ENCODE measurements at places on chromosomes 4 and X.

- no peak overlapping the region for H3K27ac ChIP-seq
- no peak overlapping the region for H3K4me3 ChIP-seq
- H3K27me3 ChIP-seq = peaks cover 5% of the 10 kb centered on the region
- no peaks in the 10 kb centered on the region for H3K4me1 ChIP-seq
Observed at GRCh38 chr4:18100657-18101056, 79.1 kb upstream of the LCORL start.

GRCh38 chr4:118751629-118752323 is 66.6 kb downstream of the METTL14 start:
- H3K27me3 ChIP-seq = no peaks in the 10 kb centered on the region
- H3K4me1 ChIP-seq = no peaks in the 10 kb centered on the region
- H3K4me3 ChIP-seq = no peak overlapping the region
- no peak overlapping the region for H3K27ac ChIP-seq
- DNase-seq = no peak

GRCh38 chrX:132909643-132910042 is 48.8 kb downstream of the HS6ST2 start:
- H3K4me3 ChIP-seq = no peak overlapping the region
- no peaks in the 10 kb centered on the region for H3K36me3 ChIP-seq
- peaks cover 10% of the 10 kb centered on the region for H3K4me1 ChIP-seq
- no peak for DNase-seq

GRCh38 chr4:77636902-77637301 is 31.3 kb downstream of the CXCL13 start:
- DNase-seq = peak; percentile 86
- peaks cover 11% of the 10 kb centered on the region for H3K4me1 ChIP-seq
- H3K27ac ChIP-seq = peak overlapping the region; percentile 56
- H3K4me3 ChIP-seq = no peak overlapping the region
- H3K27me3 ChIP-seq = no peaks in the 10 kb centered on the region
- H3K36me3 ChIP-seq = no peaks in the 10 kb centered on the region

GRCh38 chrX:6244666-6245065 is 16.0 kb upstream of the NLGN4X start:
- DNase-seq = no peak
- no peak overlapping the region for H3K4me3 ChIP-seq
- H3K4me1 ChIP-seq = no peaks in the 10 kb centered on the region
- H3K36me3 ChIP-seq = no peaks in the 10 kb centered on the region

- H3K36me3 ChIP-seq = peaks cover 25% of the 10 kb centered on the region
- DNase-seq = no peak
- H3K27ac ChIP-seq = no peak overlapping the region
- no peak overlapping the region for H3K4me3 ChIP-seq
- H3K4me1 ChIP-seq = peaks cover 12% of the 10 kb centered on the region
Observed at GRCh38 chr4:105679186-105679585, 29.3 kb downstream of the INTS12 start.

DNA sequence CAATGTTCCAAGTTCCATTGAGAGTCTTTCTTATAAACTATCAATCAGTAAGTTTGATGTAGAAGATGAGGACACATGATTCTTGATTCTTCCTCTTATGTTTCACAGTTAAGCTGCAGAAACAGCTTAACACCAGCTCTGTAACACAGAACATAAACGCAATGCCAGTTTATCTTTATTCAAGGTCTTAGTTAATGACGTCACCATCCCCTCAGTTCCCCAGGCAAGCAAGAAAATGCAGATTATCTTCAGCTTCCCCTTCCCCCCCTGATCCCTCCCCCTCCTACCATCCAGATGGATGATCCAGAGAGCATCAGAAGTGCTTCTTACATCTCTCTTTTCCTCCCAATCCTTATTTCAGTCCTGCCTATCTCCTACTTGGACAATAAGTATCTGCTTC is 4.4 kb upstream of the SH3RF1 start:
- no peaks in the 10 kb centered on the region for H3K36me3 ChIP-seq
- DNase-seq = no peak
- H3K4me1 ChIP-seq = peaks cover 17% of the 10 kb centered on the region
- no peak overlapping the region for H3K4me3 ChIP-seq
- H3K27me3 ChIP-seq = no peaks in the 10 kb centered on the region

DNA sequence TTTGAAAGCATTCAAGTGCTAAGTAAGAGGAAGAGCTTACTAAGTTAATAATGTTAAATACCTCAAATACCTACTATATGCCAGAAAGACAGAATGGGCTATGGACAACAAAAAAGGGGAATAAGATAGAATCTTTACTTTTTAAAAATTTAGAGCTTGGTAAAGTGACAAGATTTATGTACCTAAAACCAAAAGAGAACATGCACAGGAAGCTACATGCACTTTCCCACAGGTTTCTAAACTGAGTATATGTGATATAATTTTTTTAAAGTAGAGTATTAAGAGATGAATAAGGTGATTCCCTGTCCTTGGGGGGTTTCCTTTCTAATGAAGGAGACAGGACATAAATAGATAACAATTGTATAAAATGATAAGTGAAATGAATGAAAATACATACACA is 30.7 kb downstream of the SLC4A4 start:
- no peaks in the 10 kb centered on the region for H3K36me3 ChIP-seq
- no peak overlapping the region for H3K27ac ChIP-seq
- no peak for DNase-seq
- H3K4me1 ChIP-seq = no peaks in the 10 kb centered on the region

- H3K36me3 ChIP-seq = no peaks in the 10 kb centered on the region
- no peak overlapping the region for H3K27ac ChIP-seq
- no peaks in the 10 kb centered on the region for H3K4me1 ChIP-seq
- H3K4me3 ChIP-seq = no peak overlapping the region
Observed at GRCh38 chr4:124505211-124505610, 207.3 kb downstream of the ANKRD50 start.

- no peak for DNase-seq
- no peak overlapping the region for H3K27ac ChIP-seq
- peaks cover 5% of the 10 kb centered on the region for H3K4me1 ChIP-seq
- H3K4me3 ChIP-seq = no peak overlapping the region
- H3K27me3 ChIP-seq = no peaks in the 10 kb centered on the region
- H3K36me3 ChIP-seq = no peaks in the 10 kb centered on the region
Observed at GRCh38 chr4:114082348-114082747, 102.9 kb upstream of the ARSJ start.

DNA sequence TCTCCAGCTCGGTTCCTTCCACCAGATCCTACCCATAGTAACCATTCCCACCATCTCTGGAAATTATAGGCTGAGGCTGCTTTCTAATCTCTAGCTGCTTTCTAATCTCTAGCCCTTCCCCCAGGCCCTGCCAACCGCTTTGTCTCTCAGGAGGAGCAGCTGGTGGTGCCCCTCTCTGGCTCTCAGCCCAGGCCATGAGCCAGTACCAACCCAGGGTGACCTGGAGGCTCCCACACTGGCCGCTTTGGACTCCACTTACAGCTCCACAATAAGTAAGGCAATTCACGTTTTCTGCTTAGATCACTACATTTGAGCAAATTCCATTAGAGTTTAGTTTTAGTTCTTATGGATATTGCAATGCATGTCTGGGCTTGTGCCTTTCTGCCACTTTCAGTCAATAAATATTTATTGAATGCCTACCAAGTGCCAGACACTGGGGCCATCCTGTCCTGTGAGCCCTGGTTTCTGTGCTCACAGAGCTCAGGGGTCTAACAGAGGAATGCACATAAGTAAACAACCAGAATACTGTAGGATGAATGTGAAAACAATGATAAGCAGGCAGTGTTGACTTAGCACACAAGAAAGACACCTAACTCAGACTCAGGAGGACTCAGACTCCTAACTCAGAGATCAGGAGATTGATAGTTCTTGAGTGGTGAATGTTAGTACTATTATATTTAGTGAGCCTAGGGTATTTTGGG is 38.9 kb downstream of the SMC1A start:
- no peak for DNase-seq
- H3K36me3 ChIP-seq = peaks cover 49% of the 10 kb centered on the region
- H3K4me1 ChIP-seq = no peaks in the 10 kb centered on the region

GRCh38 chr4:95556207-95556859 is 7.6 kb upstream of the UNC5C start:
- no peaks in the 10 kb centered on the region for H3K36me3 ChIP-seq
- DNase-seq = no peak
- H3K27me3 ChIP-seq = peaks cover 10% of the 10 kb centered on the region
- no peak overlapping the region for H3K4me3 ChIP-seq
- H3K27ac ChIP-seq = no peak overlapping the region

- no peak overlapping the region for H3K4me3 ChIP-seq
- DNase-seq = no peak
- H3K36me3 ChIP-seq = no peaks in the 10 kb centered on the region
- H3K27ac ChIP-seq = no peak overlapping the region
- no peaks in the 10 kb centered on the region for H3K4me1 ChIP-seq
- H3K27me3 ChIP-seq = no peaks in the 10 kb centered on the region
Observed at GRCh38 chr4:81377191-81377590, 94.5 kb downstream of the RASGEF1B start.

DNA sequence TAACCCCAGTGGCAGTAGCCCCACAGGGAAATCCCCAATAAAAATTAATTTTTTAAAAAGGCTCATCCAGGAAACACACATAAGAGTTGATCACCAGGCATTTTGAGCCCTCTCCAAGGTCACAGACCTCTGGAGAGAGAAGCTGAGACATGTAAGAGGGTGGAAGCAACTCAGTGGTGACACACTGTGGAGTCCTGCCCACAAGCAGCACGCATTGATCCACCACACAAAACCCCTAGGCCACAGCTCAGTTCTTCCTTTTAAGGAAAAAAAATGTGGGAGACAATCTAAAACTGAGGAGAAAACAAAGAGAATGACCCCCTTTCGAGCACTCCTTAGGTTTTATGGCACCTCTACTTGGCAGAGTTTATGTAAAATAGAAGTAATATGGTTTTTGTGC is 71.7 kb upstream of the S100G start:
- H3K27ac ChIP-seq = no peak overlapping the region
- H3K27me3 ChIP-seq = no peaks in the 10 kb centered on the region
- no peaks in the 10 kb centered on the region for H3K4me1 ChIP-seq
- no peak for DNase-seq
- H3K36me3 ChIP-seq = no peaks in the 10 kb centered on the region

- H3K4me3 ChIP-seq = no peak overlapping the region
- no peaks in the 10 kb centered on the region for H3K27me3 ChIP-seq
- H3K4me1 ChIP-seq = no peaks in the 10 kb centered on the region
- DNase-seq = no peak
Observed at GRCh38 chr4:71151054-71151453, 157.6 kb downstream of the DCK start.

- no peaks in the 10 kb centered on the region for H3K36me3 ChIP-seq
- H3K27me3 ChIP-seq = peaks cover 44% of the 10 kb centered on the region
- no peak for DNase-seq
- no peak overlapping the region for H3K27ac ChIP-seq
Observed at GRCh38 chr4:112706840-112707207, 69.9 kb downstream of the LARP7 start.

DNA sequence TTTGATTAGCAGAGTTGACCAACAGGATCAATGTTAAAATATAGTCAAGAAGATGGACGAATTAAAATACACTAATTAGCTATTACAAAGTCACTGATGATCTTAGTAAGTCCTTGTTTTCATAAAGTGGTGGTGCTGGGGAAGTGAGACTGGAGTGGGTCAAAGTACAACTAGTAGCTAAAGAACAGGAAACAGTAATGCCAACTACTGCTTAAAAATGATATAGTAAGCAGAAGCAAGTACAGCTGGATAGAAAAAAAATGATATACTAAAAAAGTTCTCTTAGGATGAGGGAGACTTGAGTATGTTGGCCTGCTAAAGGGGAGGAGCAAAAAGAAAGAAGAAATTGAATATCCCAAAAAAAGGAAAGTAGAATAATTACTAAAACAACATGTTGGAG is 580.8 kb upstream of the FTHL17 start:
- no peak overlapping the region for H3K4me3 ChIP-seq
- no peaks in the 10 kb centered on the region for H3K27me3 ChIP-seq
- no peak overlapping the region for H3K27ac ChIP-seq
- no peak for DNase-seq
- no peaks in the 10 kb centered on the region for H3K4me1 ChIP-seq

DNA sequence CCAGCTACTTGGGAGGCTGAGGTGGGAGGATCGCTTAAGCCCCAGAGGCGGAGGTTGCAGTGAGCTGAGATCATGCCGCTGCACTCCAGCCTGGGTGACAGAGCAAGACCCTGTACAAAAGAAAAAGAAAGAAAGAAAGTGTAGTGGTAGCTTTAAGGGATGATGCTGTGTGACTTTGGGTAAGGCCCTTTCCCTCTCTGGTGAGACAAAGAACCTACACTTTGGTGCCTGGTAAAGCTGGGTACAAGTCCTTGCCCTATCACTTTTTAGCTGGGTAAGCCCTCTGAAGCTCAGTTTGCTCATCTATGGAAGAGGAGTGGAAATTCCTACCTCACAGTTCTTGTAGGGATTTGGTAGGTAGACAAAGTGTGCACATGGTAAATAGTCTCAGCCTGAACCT is 1.7 kb upstream of the IQSEC2 start:
- no peaks in the 10 kb centered on the region for H3K27me3 ChIP-seq
- H3K4me3 ChIP-seq = no peak overlapping the region
- H3K4me1 ChIP-seq = peaks cover 11% of the 10 kb centered on the region
- no peak for DNase-seq
- no peak overlapping the region for H3K27ac ChIP-seq

DNA sequence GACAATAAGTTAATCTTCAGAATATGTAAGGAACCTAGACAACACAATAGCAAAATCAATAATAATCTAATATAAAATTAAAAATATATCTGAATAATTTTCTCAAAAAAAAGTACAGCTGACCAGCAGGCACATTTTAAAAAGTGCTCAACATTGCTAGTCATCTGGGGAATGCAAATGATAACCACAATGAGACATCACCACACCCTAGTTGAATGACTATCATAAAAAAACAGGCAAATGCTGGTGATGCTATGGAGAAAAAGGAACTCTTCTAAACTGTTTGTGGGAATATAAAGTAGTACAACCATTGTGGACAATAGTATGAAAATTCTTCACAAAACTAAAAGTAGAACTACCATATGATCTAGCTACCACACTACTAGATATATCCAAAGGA is 956.9 kb upstream of the NDST4 start:
- H3K4me1 ChIP-seq = peaks cover 4% of the 10 kb centered on the region
- no peak overlapping the region for H3K27ac ChIP-seq
- no peaks in the 10 kb centered on the region for H3K36me3 ChIP-seq
- H3K4me3 ChIP-seq = no peak overlapping the region
- no peaks in the 10 kb centered on the region for H3K27me3 ChIP-seq

- H3K27me3 ChIP-seq = no peaks in the 10 kb centered on the region
- no peak overlapping the region for H3K27ac ChIP-seq
- H3K36me3 ChIP-seq = no peaks in the 10 kb centered on the region
- no peak for DNase-seq
- peaks cover 6% of the 10 kb centered on the region for H3K4me1 ChIP-seq
Observed at GRCh38 chrX:138890491-138890890, 179.0 kb upstream of the FGF13 start.

DNA sequence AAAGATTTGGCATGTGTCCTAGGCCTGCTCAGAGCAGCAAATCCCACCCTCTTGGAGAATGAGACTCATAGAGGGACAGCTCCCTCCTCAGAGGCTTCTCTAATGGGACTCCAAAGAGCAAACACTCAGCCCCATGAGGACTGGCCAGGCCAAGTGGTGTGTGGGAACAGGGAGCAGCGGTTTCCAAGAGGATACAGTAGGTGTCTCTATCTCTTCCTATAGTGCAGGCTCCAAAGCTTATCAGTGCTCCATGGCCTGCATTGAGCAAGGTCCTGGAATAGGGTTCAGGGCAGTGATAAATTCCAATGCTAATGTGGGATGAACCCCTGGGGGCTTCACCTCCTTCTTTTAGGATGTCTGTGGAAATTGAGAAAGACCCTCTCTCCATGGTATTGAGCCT is 15.7 kb upstream of the MAGEA10 start:
- H3K27me3 ChIP-seq = no peaks in the 10 kb centered on the region
- H3K4me3 ChIP-seq = no peak overlapping the region
- H3K4me1 ChIP-seq = no peaks in the 10 kb centered on the region
- H3K27ac ChIP-seq = no peak overlapping the region
- H3K36me3 ChIP-seq = no peaks in the 10 kb centered on the region
- no peak for DNase-seq
